Mesothelial cell of epicardium (in vitro differentiated cells): ENCODE measurements at places on chromosomes 16 and 17. TPM values are rescaled to one million over a fixed set of nuclear protein-coding genes. Genes with fewer than 3 reads are reported as not detected.

HOXB7 gene
- total RNA-seq, result 18.6 to 20.3 TPM (median 19.5 TPM) in 3 replicates

TSPOAP1 gene
- total RNA-seq, result 87.2 to 88.8 TPM (median 88.4 TPM) in 3 replicates

DNA sequence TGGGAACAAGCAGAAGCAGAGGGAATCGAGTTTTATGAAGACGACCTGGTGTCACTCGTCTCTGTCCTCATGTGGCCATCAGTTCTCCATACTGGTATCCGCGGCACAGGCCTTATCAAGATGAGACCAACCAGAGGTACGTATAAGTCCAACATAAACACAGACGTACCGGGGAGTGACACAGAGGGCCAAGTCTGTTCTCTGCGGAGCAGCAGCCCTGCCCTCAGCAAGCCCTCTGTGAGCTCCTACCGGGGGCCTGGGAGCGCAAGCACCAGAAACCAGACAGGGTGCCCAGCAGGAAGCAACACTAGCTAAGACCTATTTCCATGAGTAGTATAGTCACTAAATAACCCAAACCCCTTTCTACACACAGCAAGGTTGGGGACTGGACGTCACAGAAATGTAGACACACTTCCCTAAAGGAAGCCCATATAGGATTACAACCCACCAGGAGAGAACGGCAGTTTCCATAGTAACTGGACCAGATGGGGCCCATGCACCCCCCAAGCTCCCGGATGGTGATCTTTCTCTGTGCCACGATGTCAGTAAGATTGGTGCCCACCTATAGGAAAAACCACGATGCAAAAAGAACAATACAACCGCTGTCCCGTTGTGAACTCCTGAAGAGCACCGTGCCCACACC is 911 bp downstream of the ARL16 start:
- no peak for DNase-seq

RFWD3 gene
- 32.7 to 36.8 TPM (median 35.3 TPM) in 3 replicates for total RNA-seq

GRCh38 chr17:78993981-78994671 is 14.4 kb upstream of the LGALS3BP start:
- no peak for DNase-seq

- DNase-seq, result no peak
Observed at GRCh38 chr17:66799849-66800537, 34.9 kb upstream of the CACNG5 start.

SOST gene
- total RNA-seq, result 0.23 to 0.33 TPM (median 0.27 TPM) in 3 replicates

DNA sequence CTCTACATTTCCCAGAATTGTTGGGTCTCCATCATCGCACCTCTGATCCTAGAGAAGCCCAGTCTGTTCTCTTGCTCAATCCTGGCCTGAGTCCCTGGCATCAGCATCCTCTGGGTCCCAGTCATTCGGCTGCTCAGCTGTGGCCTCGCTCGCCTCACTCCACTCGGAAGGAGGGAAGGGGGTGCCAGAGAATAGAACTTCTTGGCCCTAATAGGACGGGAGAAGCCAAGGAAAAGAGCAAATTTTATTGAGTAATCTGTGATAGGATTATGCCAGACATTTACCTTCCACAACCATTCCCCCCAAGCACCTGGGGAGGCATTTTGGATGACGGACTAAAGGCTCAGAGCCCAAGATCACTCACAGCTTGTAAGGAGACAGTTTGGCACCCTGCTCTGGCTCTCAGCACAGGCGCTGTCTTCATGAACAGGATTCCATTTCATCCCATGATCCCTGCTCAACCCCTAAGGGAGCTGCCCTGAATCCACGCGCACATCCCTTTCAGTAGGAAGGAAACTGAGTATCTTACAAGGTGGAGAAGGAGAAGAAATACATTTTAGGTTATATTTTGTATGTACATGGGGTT is 498 bp upstream of the CLEC10A start:
- DNase-seq, result no peak

DNA sequence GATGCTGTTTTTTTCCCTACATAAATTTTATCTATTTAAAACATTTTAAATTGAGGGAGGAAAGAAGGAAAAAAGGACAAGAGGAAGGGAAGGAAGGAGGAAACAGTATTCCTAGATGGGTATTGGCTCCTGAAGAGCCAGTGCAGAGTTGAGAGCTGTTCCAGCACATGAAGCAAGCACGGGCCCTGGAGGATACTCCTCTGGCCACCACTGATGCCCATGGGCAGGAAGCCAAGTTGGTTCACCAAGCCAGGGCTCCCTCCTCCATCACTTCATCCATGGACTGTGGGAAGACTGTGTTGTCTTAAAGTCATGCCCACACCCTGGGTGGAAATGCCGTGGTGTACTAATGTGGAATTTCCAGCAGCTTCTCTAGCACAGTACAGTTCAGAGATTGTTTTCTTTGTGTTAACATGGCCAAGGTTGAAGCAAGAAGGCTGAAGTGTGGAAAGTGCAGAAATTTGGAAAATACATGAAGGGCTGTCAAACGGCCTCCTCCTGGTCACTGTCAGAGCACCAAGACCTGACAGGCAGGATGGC is 23.9 kb upstream of the NOS2 start:
- DNase-seq, result no peak

ENPP7 gene
- not detected in 3 replicates for total RNA-seq

CHD9NB gene
- 0.29 to 0.44 TPM (median 0.43 TPM) in 3 replicates for total RNA-seq

- no peak for DNase-seq
Observed at GRCh38 chr16:88798772-88799455, 4.7 kb upstream of the CDT1 start.

- no peak for DNase-seq
Observed at GRCh38 chr17:43691317-43691693, 29.6 kb upstream of the MEOX1 start.

DNA sequence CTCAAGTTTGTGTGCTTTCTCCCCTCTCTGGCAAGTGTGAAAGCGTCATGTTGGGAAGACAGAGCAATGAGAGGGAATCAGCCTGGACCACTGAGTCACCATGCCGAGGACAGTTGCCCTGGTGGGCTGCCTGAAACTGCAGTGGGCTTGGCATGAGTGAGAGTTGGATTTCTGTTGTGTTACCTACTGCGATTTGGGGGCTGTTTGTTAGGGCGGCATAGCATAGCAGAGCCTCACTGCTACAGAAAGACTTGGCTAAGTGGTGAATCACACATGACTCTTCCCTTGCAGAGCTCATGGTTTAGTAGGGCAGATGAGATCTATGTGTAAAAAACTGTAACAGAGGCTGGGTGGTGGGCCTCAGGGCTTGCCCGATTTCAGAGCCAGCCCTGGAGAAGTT is 324.6 kb downstream of the C16orf95 start:
- no peak for DNase-seq

- no peak for DNase-seq
Observed at GRCh38 chr17:48747445-48748363, 19.2 kb upstream of the HOXB13 start.

- no peak for DNase-seq
Observed at GRCh38 chr17:81128338-81128737, 37.0 kb upstream of the PVALEF start.

DNA sequence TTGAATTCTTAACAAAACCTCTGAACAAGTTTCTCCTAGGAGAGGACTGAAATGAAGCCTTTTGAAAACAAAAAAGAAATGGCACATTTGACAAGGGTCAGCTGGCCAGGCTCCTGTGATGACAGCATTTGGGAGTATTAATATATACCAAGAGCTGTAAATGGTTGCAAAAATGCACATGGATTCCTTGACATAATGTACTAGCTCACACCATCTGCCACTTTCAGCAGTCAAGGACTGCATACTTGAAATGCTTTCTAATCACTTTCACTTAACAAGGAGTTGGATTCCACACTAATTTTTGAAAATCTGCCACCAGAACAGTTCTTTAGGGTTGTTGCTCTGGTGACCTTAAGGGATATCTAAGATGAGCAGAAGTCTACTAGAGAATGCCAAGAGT is 236.7 kb upstream of the TOX3 start:
- DNase-seq, result no peak

DNA sequence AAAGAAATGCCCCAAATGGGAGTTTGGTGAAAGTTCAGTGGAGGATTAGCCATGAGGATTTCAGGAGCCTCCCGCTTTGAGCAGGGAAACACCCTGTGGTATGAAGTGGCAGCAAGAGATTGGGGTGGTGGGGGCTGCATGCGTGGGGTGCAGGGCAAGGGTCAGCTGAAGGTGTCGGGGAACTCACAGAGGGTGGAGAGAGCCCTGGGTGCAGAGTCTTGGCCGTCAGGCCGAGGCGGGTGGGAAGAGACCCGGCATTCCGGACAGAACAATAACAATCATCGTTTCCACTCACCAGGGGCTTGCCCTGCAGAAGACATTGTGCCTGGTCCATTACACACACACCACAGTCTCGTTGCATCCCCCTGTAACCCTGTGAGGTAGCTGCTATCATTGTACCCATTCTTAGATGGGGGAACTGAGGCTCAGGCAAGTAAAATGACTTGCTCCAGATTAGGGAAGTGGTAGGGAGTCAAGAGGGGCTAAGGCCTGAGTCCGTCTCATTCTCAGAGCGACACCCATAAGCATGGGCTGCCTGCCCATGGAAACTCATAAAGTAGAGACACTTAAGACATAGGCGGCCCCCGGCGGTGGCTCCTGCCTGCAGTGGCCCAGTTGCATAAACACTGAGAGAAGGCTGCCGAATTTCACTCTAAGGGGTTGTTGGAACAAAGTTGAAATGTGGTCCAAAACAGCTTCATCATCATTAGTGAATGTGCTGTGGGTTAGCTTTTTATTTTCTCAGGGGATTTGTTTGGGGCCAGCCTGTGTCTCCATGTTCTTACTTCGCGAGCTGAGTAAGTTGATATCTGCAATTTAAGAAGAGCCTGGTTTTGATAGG is 93.3 kb downstream of the CMIP start:
- no peak for DNase-seq

TPSD1 gene
- total RNA-seq, result not detected in 3 replicates

GRCh38 chr16:73034374-73034773 is 13.6 kb downstream of the ZFHX3 start:
- no peak for DNase-seq

IL34 gene
- 1.3 to 2.1 TPM (median 1.4 TPM) in 3 replicates for total RNA-seq

DNA sequence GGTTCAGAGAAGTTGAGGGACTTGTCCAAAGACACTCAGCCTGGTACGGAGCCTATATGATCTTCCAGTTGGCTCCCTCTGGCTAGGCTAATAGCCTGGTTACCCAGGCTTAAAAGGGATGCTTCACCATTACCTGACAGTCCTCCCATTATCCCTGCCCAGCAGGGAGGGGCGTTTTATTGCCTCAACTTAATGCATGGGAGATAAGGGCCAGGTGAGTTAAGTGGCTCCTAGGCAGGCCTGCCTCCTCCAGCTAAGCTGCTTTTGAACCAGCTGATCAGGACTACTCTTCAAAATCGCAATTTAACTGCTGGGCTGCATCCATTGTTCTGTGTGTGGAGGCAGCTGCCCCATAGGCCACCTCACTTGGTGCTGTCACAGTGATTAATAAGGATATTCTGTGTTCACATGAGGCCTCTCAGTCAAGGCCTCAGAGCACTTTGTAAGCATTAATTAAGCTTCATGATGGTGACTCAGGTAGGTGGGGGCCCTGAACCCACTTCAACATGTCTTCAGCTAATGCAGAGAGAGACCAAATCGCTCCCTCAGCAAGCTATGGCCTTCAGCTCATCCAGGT is 27.9 kb downstream of the SMPD3 start:
- DNase-seq, result no peak

ZNF469 gene
- total RNA-seq, result 26.8 to 28.7 TPM (median 27.9 TPM) in 3 replicates

SLFN14 gene
- total RNA-seq, result not detected in 3 replicates

INO80E gene
- total RNA-seq, result 60.2 to 62.9 TPM (median 62.0 TPM) in 3 replicates

NATD1 gene
- 12.3 to 12.7 TPM (median 12.7 TPM) in 3 replicates for total RNA-seq

DNA sequence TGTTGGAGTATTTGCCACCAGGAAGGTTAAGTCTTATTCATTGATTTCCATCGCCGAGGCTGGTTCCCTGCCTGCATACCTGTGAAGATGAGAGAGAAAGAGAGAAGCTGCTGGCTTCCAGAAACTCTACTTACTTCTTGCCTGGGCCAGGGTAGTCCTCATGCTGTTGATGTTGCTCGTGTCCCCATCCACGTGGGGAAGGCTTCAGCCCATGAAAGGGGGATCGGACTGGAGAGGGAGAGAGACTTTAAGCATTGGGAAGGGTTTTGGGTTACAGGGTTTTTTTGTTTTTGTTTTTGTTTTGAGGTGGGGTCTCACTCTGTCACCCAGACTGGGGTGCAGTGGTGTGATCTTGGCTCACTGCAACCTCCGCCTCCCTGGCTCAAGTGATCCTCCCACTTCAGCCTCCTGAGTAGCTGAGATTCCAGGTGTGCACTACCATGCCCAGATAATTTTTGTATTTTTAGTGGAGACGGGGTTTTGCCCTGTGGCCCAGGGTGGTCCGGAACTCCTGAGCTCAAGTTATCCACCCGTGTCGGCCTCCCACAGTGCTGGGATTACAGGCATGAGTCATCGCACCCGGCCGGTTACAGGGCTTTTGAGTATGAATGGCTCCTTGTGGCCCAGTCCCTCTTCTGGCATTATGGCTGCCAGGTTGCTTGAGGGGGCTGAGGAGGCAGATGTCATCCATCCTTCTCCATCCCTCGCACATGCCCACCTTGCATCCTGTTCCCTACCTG is 26.6 kb downstream of the ITGB3 start:
- no peak for DNase-seq

DNA sequence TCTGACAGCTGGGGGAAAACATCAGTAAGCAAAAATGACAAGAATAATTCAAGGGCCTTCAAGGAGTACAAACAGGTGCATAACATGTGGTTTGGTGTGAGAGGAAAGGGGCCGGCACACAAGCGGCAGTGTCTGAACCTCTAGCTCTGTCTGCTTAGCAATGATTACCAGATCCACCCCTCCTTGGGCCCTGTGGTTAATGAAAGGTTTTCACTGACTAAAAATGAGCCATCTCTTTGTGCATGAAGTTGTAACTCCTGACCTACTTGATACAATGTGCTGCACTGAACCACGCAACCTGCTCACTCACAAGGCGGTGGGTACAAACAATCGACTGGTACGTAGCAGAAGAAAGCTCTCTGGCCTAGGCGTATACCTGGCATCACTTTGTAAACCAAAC is 15.1 kb downstream of the FAM117A start:
- no peak for DNase-seq

HOXB6 gene
- total RNA-seq, result 56.4 to 63.1 TPM (median 59.7 TPM) in 3 replicates

GRCh38 chr16:67260426-67261063 is 11.8 kb downstream of the SLC9A5 start:
- DNase-seq, result no peak

- DNase-seq, result no peak
Observed at GRCh38 chr16:50151322-50151721, 1.8 kb upstream of the TENT4B start.

- DNase-seq, result no peak
Observed at GRCh38 chr16:88959022-88959421, 18.0 kb downstream of the CBFA2T3 start.

GNG13 gene
- total RNA-seq, result not detected in 3 replicates

DNA sequence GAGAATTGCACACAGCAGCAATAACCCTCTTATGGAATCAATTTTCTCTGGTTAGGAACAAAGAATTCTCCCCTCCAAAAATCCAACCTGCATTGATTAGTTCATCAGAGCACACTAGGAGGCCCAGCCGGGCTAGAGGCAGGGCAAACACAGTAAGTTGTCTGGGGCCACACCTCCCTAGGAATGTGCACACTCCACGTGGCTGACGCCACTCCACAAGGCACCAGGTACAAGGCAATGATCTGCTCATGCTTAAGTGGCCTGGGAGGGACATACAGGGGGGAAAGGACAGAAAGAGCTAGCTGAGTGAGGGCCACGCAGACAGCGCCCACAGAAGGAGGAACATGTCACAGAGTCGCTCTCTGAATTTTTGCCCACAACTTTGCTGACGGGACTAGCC is 107.6 kb downstream of the SLC39A11 start:
- no peak for DNase-seq
